ENCODE measurements at places on chromosomes 3 and 15.

- no peak for DNase-seq
These were observed 23.6 kb upstream of the CYFIP1 start for GRCh38 chr15:23003736-23004135.

DNA sequence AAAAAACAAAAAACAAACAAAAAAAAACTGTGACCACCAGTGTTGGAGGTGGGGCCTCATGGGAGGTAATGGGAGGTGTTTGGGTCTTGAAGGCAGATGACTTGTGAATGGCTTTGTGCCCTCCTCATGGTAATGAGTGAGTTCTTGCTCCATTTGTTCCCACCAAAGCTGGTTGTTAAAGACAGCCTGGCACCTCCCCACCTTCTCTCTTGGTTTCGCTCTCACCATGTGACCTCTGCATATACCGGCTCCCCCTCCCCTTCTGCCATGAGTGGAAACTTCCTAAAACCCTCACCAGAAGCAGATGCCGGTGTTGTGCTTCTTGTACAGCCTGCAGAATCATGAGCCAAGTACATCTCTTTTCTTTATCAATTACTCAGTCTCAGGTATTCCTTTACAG is 61.5 kb upstream of the ATP11B start:
- DNase-seq = no peak

GRCh38 chr3:171306631-171307030 is 153.6 kb downstream of the TNIK start:
- DNase-seq = peak; percentile 71

- no peak for DNase-seq
These were observed 16.3 kb upstream of the DOCK3 start for GRCh38 chr3:50658416-50658815.

GRCh38 chr15:45637141-45637540 is 2.3 kb downstream of the SQOR start:
- no peak for DNase-seq

GRCh38 chr3:112405845-112406244 is 72.9 kb downstream of the CD200 start:
- DNase-seq = no peak

DNA sequence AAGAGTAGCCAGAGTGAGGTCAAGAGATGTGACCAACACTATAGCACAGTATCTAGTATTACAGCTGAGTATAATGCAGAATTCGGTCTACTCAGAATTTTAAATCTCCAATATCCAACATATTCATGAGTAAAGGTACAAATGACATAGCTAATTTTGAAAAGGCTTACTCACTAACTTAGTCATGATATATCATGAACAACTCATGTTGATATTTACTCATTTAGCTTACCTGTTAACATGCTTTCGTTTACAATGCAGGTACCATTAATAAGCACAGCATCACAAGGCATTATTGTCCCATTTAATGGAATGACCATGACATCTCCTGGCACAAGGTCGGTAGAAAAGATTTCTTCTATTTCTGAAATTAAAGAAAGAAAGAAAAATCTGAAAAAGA is 36.9 kb downstream of the ATP13A3 start:
- DNase-seq = no peak

DNA sequence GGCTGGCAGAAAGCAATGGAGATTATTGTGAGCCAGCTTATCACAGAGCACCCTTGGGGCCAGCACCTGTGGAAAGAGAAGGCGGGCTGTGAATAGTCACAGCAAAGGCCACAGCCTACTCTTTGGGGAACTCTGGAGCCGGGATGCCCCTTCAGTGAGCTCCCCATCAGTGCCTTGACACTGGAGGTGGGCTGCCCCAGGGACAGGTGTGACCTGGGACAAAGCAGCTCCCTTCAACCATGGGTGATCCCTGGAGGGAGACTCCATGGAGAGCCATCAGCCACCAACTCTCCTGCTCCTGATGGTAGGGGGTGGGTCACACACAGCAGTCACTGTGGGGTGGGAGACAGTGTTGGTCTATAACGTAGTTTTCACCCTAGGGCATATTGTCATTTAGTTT is 5.8 kb downstream of the TTC21A start:
- no peak for DNase-seq

GRCh38 chr3:188855675-188856074 is 316.1 kb upstream of the TPRG1 start:
- DNase-seq = no peak

GRCh38 chr15:57298204-57298603 is 78.1 kb upstream of the CGNL1 start:
- no peak for DNase-seq

Data from forelimb muscle (tissue), 1 donor.